Liver (tissue), 10 donors: ENCODE measurements at places on chromosomes 12 and 14. TPM values are rescaled to one million over a fixed set of nuclear protein-coding genes. Genes with fewer than 3 reads are reported as not detected.

DNA sequence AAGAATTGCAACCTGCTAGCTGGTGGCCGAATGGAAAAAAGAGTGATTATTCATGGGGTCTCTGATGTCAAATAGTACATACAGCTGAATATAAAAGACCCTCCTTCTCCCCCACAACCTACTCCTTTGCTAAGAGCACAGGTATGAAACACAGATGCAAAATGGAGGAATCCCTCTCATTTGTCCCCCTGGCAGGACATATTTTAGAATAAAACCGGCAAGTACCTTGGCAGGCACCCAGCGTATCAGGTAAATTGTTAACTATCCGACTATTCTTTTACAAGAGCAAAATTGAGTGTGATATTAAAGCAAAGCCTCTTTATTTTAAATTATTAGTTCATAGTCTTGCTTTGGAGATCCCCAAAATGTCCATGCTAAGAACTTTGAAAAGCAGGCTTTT lies 73.7 kb upstream of the USP44 start:
- H3K27me3 ChIP-seq, result no peaks in the 10 kb centered on the region
- H3K27ac ChIP-seq, result peak overlapping the region; percentile 58
- peaks cover 8% of the 10 kb centered on the region for H3K4me1 ChIP-seq
- H3K36me3 ChIP-seq, result no peaks in the 10 kb centered on the region

- no peaks in the 10 kb centered on the region for H3K4me1 ChIP-seq
- no peak overlapping the region for H3K4me3 ChIP-seq
- no peaks in the 10 kb centered on the region for H3K27me3 ChIP-seq
- H3K36me3 ChIP-seq, result no peaks in the 10 kb centered on the region
- no peak for DNase-seq
Measured at GRCh38 chr14:68734231-68734732, 58.6 kb downstream of the ZFP36L1 start.

DNA sequence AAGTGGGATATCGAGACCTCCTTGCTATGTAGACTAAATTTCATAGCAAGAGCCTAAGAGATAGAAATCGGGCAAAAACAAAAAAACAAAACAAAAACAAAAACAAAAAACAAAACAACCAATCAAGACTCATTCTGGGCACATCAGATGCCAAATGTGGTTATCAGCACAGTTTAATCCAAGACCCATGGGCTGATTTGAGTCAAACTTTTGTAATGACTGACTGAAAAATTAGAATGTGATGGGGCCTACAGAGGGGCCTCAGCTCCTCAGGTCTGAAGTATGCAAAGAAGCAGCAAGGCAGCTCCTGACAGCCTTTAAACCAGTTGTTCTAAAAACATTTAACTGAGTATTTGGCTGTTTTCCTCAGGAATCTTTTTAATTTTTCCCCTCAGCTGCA lies 49.3 kb downstream of the SLC4A8 start:
- no peak overlapping the region for H3K27ac ChIP-seq
- DNase-seq, result no peak
- H3K4me1 ChIP-seq, result no peaks in the 10 kb centered on the region
- no peak overlapping the region for H3K4me3 ChIP-seq
- H3K27me3 ChIP-seq, result no peaks in the 10 kb centered on the region

- no peak for DNase-seq
- no peaks in the 10 kb centered on the region for H3K4me1 ChIP-seq
- H3K36me3 ChIP-seq, result no peaks in the 10 kb centered on the region
- no peaks in the 10 kb centered on the region for H3K27me3 ChIP-seq
- no peak overlapping the region for H3K4me3 ChIP-seq
Measured at GRCh38 chr12:121196902-121197301, 13.0 kb upstream of the P2RX4 start.

RERG gene
- total RNA-seq, result 1.4 TPM

- no peak overlapping the region for H3K27ac ChIP-seq
- H3K36me3 ChIP-seq, result no peaks in the 10 kb centered on the region
- no peaks in the 10 kb centered on the region for H3K27me3 ChIP-seq
- H3K4me3 ChIP-seq, result no peak overlapping the region
- H3K4me1 ChIP-seq, result no peaks in the 10 kb centered on the region
Measured at GRCh38 chr12:71201136-71201679, 43.4 kb upstream of the TSPAN8 start.

NOS1 gene
- under 0.01 TPM for total RNA-seq

ADCY4 gene
- total RNA-seq, result 2.2 TPM

DNA sequence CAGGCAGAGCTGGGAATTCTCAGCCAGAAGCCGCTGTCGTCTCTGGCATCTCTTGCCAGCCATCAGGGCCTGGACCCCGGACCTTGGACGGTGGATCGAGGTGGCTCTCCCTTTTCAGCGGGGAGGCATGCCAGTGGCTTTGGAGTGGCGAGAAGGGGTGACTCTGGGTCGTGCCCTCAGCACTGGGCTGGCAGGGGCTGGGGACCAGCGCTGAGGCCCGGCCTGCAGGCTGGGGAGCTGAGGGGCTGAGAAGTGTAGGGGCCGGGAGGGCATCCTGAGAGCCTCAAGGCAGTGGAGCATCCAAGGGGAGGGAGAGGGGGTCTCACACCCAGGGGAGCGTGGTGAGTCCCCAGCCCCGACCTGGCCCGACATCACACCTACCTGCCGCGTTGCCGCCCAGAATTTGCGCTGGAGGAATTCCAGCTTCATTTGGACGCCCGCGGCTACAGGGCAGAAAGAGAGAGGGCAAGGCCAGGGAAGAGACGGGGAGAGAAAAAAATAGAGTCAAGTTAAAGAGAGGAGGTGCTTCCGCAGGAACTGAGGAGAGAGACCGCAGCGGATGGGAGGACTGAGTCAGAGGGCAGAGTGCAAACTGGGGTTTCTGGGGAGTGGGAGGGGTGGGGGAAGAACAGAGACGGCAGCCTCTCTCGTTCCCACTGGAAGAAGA lies 9.0 kb upstream of the LRTM2 start:
- H3K27ac ChIP-seq, result peak overlapping the region; percentile 55
- no peak for DNase-seq
- no peak overlapping the region for H3K4me3 ChIP-seq
- H3K27me3 ChIP-seq, result no peaks in the 10 kb centered on the region
- no peaks in the 10 kb centered on the region for H3K36me3 ChIP-seq

- no peak overlapping the region for H3K27ac ChIP-seq
- H3K36me3 ChIP-seq, result no peaks in the 10 kb centered on the region
- no peaks in the 10 kb centered on the region for H3K27me3 ChIP-seq
- no peaks in the 10 kb centered on the region for H3K4me1 ChIP-seq
Measured at GRCh38 chr14:52031781-52032180, 37.1 kb downstream of the NID2 start.

PPFIA2 gene
- 0.05 TPM for total RNA-seq
